ENCODE measurements at places on chromosomes 7 and 10.

DNA sequence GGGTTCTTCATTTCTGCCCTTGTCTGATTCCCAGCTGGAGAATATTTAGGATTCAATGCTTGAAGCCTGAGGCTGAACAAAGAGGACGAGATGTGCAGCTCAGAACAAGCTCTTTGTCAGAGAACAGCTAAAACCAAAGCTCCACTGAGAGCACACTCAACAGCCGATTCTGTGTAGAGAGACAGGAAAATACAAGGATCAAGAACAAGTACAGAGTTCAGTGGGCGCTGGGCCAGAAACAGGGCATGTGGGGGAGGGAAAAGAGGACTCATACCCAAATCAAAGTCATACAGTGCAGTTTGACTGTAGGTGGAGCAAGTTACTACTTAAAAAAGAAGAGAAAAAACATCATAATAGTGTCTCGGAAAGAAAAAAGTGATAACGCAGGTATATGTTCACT lies at the start of gene AGMO:
AGMO (minus strand) TSS at position 181 of the 400 bp plus-strand sequence.
- no peak for DNase-seq

DNA sequence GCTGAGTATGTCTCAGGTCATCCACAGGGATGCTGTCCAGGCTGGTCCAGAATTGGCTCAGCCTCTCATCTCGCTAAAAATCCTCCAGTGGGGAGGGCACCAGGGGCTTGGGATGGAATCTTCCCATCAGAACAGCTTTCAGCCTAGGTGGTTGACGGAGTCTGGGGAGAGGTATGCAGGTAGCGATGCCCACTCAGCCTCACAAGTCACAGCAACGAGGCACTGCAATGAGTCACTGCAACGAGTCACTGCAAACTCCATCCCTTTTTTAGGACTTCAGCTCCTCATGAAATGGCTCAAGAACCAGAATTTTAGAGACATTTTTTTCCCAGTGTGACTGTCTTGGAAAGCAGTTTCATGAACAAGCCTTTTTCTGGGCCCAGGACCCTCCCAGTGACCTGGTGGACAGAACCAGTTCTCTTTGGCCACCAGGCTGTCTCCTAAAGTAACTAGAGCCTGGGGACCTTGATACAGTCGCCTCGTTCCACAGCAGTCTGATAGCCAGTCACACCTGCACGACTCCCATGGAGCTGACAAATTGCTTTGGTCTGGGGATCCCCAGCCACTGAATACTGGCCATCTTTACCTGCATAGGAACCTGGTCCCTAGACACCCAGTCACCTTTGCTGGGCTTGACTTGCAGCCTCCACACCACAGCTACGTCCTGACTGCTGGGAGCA lies 41.3 kb upstream of the PPP2R2D start:
- no peak for DNase-seq

DNA sequence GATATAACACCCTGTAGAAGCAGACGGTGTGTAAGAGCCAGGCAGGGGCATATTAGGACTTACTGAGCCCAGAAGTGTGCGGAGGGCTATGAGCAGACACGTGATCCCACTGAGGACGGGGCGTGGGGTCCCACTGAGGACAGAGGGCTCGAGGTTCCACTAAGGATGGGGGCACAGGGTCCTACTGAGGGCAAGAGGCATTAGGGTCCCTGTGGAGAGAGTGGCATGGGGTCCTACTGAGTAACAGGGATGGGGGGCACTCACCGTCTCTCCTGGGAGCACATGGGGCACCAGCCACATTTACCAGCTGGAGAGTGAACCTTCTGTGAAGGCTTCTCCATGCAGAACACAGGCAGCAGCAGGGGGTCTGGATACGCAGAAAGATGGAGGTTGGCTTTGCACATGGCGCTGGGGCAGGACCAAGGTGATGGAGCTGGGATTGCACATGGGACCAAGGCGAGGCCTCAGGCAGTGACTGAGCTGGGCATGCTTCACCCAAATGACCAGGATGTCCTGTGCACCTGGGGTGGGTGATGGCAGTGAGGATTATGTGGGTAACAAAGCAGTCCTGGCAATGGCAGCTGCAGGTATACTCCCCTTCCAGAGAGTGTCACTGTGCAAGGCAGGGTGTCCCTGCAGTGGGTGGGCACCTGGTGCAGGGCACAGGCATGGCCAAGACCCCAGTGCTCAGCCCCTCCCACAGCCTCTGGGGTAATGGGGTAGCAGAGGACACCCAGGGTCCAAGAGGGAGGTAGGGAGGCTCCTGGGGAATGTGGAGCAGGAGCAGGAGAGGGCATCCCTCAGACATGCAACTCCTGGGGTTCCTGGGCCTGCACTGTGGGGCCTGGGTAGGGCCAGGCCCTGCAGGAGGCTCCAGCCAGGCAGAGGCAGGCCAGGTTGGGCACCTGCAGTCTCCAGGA lies 278.1 kb downstream of the TCERG1L start:
- no peak for DNase-seq

DNA sequence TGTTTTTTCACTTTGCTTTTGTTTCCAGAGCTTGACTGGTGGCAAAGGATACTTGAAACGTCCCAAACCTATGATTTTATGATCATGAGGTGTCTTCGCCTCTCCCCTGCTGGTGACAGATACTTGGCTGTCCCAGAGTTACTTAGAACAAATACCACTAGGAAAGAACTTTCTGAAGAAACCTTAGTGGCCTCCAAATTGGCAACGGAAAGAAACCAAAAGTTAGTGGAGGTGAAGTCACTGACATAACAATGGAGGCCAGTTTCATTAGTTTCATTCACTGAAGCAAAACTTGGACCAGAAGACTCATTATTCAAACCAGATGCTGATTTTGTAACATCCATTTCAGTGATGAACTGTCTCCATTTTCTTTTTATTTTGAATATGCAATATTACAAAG lies 68.6 kb downstream of the JAZF1 start:
- no peak for DNase-seq

DNA sequence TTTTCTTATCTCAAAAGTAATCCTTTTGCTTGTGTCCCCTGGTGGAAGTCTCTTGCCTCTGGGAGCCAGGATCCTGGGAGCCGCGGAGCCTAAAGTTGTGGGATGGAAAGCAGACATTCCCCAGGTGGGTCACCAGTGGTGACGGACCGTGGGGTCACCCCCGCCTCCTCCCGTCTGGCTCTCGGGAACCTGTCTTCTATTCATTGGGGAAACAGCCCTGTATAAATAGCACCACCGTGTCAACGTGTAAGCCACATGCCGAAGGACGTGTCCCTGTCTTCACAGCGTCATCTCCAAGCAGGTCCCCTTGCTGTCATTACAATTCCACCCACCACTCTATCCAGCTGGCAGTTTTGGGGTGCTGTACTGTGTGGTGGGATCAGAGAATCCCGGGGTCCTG lies 87.5 kb downstream of the ELFN1 start:
- no peak for DNase-seq

GRCh38 chr7:22998519-22998896 lies 15.4 kb downstream of the HYCC1 start:
- DNase-seq: no peak

GRCh38 chr10:113093188-113094113 lies 143.4 kb downstream of the TCF7L2 start:
- DNase-seq: no peak

DNA sequence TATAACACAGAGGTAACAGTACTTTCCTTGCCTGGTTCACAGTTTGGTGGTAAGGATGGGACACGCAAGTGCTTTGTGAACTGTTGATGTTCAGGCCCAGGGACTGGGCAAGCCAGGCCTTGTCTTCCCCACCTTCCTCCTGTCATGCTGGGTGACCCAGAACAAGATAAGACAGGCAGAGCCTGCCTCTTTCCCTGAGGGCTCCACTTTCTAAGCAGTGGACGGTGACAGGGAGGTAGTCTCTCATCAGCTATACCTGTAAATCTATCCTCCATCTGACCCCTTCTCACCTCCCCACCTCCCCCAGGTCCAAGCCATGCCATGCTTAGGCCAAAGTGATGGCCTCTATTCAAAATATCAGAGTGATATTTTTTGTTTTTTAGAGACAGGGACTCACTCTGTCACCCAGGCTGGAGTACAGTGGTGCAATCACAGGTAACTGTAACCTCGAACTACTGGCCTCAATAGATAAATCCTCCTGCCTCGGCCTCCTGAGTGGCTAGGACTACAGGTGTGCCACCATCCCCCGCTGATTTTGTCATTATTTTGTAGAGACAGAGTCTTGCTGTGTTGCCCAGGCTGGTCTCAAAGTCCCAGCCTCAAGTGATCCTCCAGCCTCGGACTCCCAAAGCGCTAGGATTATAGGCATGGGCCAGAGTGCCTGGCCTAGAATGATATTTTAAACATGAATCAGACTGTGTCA lies 42.8 kb downstream of the PDLIM1 start:
- no peak for DNase-seq

DNA sequence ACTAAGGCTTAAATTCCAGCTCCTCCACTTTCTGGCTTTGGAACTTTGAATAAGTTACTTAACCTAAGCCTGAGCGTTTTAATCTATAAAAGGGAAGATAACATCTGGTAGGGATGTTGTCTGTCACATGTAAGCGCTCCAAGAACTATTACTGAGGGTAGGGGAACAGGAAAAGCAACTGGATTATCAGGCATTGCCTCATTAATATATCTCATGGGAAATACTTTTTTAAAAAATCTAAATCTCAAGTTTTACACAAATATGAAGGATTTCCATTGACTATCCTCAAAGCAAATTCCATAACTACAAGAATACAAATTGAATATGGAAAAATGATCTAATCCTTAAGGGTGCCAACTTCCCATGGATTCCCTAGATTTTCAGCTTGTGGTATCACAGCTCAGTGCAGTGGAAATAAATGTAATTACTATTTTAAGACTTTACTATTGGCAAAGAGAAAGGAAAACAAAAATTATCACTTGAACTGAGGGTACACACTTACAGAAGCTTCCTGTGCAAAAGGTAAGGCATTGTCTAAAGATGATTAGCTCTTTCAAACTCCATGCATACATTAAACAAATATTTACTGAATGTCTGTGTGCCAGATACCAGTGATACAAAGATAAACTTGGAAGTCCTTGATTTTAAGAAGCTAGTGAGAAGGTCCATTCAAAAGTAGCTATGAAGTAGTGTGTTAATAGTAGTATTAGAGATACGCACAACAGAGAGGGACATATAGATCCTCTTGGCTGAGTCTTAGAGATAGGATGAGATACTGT lies 38.4 kb downstream of the NT5C2 start:
- no peak for DNase-seq

DNA sequence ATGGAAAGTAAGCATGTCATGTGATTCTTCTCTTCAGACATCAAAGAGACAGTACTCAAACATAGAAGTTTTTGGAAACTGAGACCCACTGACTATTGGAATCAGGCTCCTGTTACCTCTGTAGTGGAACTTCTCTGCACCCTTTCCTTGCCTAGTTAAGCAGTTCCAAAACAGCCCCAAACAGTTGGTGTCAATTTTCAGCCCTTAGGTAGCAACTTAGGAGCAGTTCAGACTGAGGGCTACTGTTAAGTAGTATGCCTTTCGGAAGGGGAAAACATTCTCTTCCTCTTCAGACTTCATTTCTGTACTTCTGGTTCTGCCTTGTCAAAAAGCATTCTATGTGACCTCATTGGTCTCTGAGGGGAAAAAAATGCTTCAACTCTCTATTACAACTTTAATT lies 85.7 kb downstream of the ZNF277 start:
- DNase-seq: no peak

DNA sequence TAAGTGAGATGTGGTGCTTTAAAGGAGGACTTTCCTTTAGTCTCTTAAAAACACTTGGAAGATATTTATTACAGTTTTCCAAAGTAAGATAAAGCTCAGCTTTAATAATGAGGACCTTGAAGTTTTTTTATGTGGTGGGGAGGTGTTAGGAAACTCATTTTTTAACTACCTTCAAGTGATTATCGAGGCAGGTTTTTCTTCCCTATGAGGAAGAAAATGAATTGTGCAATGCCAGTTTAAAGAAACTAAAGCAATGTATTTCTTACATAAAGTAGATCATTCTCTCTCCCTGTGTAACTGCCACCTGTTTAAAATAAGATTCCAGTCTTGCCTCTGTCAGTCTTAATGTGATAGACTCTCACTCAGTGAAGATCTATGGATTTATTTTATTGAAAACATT lies 27.9 kb downstream of the ZEB1 start:
- DNase-seq: no peak

DNA sequence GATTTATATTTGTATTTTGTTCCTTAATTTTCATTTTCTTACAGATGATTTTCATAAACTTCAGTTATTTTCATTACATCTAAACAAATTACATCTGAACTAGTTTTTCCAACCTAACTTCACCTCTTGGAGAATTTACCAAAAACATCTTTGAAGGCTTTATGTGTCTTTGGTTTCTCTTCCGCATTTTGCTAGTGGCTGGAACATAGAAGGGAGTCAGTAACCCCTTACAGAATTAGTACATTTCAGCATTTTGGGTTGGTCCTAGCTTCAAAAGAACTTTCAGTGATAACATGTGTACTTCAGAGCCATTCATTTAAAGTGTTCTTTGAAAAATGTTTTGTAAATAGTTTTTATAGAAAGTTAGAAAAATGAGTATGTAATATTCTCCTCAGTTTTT lies 169.8 kb upstream of the MTPN start:
- DNase-seq: no peak

DNA sequence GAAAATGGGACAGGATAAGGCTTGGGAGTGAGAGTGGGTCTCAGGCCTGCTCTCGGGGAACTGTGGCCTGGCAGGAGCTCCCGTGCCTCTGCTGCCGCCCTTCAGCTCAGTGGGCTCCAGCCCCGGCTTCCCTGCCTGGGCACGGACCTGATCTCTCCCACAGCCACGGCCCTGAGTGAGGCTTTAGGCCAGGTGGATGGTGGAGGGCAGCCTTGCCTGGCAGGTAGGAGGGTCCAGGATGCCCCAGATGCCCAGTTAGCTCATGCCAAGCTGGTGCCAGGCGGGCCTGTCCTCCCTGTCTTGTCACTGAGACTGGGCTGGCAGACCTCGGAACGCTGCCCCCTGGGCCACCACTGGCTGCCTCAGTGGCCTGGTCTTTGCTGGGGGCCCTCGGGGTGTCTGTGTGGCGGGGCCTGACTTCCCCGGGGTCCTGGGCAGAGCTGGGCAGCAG lies 116.6 kb downstream of the INPP5A start:
- no peak for DNase-seq

GRCh38 chr10:104824380-104825006 lies 183.4 kb downstream of the SORCS3 start:
- no peak for DNase-seq

GRCh38 chr7:142546452-142546851 lies 202.8 kb upstream of the PRSS1 start:
- no peak for DNase-seq

GRCh38 chr10:20040012-20040411 lies 223.8 kb downstream of the PLXDC2 start:
- DNase-seq: no peak

DNA sequence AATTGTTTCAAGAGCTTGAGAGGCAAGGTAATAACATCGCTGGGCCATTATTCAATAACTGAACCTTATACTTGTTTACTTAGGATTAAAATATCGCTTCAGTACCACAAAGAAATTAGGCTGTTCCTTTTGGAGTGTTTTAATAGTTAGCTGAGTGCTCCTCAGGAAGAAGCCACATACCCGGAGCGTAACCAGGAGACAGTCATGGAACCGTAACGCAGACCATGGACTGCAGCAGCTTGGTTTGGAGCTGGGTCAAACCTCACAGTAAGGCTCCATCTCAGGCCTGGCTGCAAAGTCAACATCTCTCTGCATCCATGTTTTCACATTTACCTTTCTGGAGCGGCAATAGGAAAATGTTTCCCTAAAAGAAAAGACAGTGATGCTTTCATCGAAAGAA lies 599.0 kb downstream of the TNS3 start:
- DNase-seq: no peak

Measured in stimulated activated CD8-positive, alpha-beta memory T cell treated with anti-CD3 and anti-CD28 coated beads, Interleukin-2, amount 100 ng/mL, for 1 hour (primary cell).